ENCODE measurements at places on chromosomes 7 and 10.

GRCh38 chr7:70416986-70417655, 714.8 kb upstream of the GALNT17 start:
- DNase-seq: no peak

DNA sequence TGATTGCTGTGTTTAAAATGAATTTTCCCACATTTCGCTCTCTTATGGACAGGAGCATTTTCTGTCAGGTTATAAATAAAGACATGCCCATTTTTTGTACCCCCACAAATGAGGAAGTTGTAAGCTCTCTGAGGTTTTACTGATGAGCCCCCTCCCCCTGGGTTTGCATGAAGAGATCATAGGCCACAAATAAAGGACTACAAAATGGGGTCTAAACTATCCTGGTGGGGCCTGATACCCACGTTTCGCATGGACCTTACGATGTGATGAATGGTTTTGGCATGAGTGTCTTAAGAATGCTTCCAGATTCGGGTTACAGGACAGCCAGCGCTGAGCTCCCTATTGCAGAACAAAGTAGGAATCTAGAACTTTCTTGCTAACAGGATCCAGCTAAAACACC, 5.8 kb downstream of the IKZF1 start:
- DNase-seq: no peak

GRCh38 chr7:106652909-106653308, 8.0 kb downstream of the CCDC71L start:
- DNase-seq: no peak

DNA sequence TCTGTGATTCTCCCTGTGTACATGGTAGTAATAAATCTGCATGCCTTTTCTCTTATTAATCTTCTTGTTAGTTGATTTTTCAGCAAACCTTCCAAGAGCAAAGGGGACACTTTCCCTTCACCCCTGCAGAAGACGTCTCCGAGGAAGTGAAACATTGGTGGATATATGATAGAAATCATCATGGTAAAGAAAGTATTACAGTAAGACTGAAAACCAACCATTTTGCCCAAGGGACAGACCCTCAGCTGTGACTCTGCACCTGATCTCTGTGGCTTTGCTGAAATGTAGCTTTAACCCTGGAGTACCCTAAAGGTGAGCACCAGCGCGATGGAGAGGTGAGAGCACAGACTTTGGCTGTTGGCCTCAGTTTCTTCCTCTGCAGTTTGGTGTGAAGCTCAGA, 32.8 kb upstream of the MYO3A start:
- DNase-seq: no peak

- DNase-seq: no peak
Observed at GRCh38 chr7:81510122-81510521, 259.7 kb downstream of the HGF start.

GRCh38 chr10:66180581-66181318, 745.1 kb upstream of the LRRTM3 start:
- no peak for DNase-seq

- DNase-seq: no peak
Observed at GRCh38 chr10:33423154-33423529, 88.7 kb upstream of the NRP1 start.

GRCh38 chr7:121016966-121017365, 28.5 kb downstream of the CPED1 start:
- no peak for DNase-seq

GRCh38 chr10:4792381-4792780, 33.6 kb upstream of the AKR1E2 start:
- no peak for DNase-seq

DNA sequence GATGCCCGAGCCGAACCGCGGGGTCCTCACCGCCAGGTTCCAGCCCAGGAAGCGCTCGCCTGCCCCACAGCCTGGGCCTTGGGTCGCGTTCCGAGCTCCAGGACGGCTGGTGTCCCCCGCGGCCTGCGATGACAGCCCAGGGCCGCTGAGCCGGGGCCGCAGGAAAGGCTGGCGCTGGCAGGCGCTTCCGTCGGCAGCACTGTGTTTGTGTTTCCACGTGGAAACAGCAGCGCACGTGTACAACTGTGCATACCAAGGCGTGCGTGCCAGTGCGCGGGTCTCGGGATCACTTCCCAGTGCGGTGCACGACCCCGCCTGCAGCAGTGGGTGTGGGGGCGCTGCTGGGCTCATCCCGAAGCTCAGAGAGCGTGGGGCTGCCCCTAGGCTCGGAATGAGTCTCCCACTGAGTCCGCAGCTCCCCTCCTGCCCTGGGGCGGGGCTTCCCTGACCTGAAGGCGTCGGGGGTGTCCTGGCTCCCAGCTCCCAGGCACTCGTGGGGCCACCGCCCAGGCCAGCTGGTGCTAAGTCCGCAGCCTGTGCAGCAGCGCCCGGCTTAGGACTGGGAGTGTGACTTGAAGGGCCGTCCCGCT, 17.2 kb downstream of the AP5Z1 start:
- no peak for DNase-seq

DNA sequence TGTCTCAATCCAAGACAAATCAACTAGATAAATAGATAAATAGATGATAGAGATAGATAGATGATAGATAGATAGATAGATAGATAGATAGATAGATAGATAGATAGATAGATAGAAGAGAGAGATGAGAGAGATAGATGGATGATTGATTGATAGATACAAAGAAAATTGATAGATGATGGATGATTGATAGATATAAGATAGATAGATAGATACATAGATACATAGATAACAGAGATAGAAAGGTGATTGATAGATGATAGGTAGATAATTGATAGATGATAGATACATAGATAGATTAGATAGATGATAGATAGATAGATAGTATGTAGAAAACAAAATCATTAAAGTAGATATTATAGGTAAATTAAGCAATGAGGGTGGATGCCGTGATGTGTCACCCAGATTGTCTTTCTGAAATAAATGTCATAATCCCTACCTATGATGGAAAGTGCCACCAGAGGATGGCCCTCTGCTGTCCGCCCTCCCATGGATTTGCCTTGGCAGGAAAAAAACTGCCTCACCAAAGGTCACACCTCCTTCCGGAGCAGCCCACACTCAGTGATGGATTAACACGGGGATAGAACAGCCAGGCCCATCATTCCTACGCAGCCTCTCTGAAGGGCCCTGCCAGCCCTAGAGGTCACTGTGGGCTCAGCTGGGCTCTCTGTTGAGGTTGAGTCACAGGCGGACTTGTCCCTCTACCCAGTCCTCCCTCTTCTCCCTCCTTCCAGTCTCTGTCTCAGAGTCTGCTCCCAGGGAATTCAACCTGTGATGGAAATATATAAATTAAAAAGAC, 50.8 kb downstream of the KCNH2 start:
- no peak for DNase-seq

GRCh38 chr10:69477968-69478597, 26.8 kb downstream of the TSPAN15 start:
- no peak for DNase-seq

DNA sequence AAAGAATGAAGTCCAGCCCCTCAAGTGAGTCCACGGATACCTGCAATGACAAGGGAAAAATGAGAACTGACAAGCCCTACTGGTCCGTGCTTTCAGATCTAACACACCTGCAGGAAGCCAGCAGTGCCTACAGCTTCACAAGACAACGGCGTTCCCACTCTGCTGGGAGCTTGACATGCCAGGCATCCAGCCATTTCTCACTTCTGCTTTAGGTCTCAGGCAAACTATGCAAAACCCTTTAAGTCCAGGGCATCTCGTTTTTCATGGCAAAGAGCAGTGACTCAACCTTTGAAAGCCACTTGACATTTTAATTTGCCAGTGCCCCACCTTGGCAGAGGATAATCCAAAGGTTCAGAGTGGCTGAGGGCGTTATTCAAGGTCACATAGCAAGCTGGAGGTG, 49.1 kb upstream of the GPAM start:
- no peak for DNase-seq

GRCh38 chr10:16854623-16855022, 37.4 kb upstream of the RSU1 start:
- no peak for DNase-seq

- DNase-seq: no peak
Observed at GRCh38 chr10:103881416-103882284, 26.3 kb upstream of the SH3PXD2A start.

DNA sequence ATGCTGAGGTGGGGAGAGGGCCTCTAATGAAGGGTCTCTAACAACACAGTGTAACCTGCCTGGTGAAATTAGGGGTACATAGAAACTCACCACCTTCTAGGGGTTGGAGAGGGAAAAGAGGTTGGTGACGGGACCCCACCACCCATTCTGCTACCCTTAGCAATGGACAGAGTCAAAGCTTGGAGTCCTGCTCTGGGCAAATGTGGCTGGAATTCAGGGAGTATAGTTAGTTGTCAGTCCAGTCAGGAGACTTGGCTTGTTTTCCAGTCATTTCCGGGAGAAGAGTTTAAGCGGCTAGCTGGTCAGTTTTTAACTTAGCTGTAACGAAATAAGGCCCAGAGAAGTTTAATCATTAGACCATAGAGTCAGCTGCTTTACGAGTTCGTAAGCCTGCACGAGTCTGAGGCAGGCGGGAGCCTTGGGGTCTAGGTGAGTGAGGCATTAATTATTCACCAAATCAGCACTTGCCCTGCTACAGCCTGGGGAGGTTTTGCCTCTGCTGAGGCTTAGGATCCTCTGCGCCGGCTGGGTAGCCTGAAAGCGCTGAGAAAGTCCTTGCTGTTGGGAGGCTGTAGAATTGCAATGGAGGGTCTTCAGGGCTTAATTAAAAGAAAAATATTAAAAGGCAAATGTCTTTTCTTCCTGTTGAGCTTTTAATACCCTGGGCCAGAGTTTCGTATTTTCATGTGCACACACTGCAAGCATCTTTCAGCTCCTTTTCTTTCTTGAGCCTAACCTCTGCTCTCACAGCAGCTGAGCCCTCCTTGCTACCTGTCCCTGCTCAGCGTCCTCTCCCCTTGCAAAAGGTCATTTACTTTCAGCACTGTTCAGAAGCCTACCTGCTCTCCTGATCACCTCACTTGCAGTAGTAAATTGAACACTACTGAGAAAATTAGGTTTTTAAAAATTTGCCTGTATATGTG, 1.5 kb upstream of the LAMB1 start:
- no peak for DNase-seq

GRCh38 chr10:124587811-124588211, 126.2 kb downstream of the LHPP start:
- no peak for DNase-seq

GRCh38 chr7:123692471-123692877, 36.8 kb downstream of the LMOD2 start:
- DNase-seq: no peak

GRCh38 chr7:98795741-98796493, 73.9 kb downstream of the TMEM130 start:
- DNase-seq: no peak

DNA sequence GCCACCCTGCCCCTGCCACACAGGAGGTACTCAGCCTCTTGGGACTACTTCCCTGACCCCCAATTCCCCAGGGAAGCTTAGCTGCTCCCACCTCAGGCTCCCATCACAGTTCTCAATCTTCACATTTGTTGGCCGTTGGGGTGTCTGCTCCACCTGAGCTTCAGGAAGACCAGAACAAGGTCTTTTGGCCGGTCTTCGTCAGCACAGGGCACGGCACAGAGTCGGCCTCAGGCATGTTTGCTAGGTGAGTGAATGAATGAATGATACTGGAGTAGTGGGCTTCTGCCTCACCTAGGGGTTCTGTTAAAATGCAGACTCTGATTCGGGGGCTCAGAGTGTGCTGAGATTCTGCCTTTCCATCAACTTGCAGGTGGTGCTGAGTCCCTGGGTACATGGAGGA, 20.3 kb downstream of the GPRIN2 start:
- DNase-seq: no peak

- DNase-seq: no peak
Observed at GRCh38 chr7:157685430-157686284, 348.9 kb downstream of the DNAJB6 start.

DNA sequence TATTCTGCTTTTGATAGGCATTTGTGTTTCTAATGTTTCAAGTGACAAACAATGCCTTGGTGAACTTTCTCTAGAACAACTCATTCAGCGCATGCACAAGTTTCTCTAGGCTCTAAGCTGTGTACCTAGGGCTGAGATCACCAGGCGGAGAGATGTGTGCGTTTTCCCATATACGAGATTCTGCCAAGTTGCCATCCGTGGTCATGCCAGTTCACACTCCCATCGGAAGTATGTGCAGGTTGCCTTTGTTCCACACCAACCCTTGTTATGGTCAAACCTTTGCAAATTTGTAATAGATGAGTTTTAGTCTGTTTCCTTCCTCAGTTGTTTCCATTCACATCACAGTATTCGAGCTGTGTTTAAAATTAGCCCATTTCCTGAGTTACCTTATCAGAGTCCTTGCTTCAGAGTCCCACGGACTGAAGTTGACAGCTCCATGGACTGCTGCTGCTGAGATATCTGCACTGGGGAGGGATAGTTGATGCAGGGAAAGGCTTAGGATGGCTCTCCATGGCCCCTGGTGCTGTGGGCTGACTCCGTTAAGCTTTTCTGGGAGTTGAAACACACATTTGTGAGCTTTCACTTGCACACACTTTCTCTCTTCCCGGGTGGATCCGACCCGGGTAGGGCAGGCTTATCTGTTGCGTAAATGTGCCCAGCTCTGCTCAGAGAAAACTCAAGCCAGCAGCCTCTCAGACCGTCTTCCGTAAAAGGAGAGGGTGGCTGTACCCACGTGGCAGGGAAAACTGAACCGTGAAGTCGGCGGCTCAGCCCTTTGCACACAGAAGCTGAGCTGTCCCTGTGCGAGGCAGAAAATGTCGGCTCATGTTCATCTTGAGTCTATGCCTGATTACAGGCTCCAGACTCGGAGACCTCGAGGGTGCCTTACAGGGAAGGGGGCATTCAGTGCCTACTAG, 49.4 kb downstream of the HK1 start:
- no peak for DNase-seq

- peak; percentile 23 for DNase-seq
Observed at GRCh38 chr7:102450242-102450641, 14.4 kb downstream of the ALKBH4 start.

DNA sequence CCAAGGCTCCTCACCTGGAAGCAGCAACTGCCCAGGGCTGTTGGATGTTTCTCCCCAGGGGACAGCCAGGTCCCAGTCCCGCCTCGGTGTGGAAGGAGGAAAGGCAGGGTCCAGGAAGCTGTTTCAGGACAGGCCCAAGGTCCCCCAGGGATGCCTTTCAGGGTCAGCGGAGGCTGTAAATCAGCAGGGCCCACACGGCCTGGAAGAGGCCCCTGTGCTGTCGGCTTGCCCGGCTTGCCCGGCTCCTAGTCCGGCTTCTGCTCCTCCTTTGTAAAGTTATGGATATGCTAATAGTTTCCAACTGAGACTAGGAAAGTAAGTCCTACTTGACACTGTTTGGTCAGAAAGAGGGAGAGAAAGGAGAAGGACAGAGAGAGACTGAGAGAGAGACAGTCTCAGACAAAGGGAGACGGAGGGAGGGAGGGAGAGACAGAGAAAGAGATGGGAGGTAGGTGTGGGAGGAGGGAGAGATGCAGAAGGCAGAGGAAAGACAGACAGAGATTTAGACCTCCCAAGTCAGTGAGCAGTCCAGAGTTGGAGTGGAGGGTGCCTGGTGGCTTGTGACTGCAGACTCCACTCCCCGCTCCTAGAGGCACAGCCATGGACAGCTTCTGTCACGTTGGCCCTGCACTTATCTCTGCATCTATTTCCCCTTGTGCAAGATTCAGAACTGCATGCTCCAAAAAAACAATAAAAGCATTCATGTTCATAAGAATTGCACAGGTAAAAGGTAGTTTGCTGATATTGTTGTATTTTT, 10.5 kb downstream of the IKZF1 start:
- DNase-seq: no peak
